ENCODE measurements at places on chromosomes 13 and 19.

DNA sequence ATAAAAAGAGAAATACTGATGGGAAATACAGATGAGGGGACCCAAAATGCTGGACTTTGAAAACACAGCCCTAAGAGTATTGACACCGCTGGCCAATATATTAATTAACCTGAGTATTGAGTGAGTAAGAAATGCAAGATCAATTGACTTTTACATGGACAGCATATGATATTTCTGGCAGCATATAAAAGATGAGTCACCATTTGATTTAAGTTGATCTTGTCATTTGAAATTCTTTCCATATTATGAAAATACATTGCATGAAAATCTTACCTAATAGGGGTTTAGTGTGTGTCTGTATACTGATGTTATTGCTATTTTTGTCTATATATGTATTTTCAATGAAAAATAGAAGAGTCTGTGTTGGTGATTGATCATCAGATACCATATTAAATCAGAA lies 619.6 kb downstream of the KCTD12 start:
- DNase-seq, result no peak

DNA sequence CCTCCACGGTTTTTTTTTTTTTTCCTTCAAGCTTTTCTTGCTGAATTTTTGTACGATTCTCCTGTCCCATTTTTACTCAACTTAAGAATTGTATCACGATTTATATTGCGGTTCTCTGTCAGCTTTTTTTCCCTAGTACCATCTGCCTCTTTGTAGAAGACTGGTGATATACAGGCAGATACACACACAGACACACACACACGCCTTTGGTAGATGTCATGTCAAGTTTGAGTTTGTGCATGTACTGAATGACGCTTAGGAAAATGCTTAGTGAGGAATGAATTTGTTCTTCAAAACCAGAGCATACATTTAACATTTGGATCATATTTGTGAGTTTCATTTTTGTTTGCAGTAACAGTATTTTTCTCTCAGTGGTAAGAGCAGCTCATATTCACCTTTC lies 82.0 kb upstream of the MBNL2 start:
- DNase-seq, result no peak

- peak; percentile 97 for DNase-seq
Observed at GRCh38 chr13:85497652-85498051, 301.6 kb downstream of the SLITRK6 start.

DNA sequence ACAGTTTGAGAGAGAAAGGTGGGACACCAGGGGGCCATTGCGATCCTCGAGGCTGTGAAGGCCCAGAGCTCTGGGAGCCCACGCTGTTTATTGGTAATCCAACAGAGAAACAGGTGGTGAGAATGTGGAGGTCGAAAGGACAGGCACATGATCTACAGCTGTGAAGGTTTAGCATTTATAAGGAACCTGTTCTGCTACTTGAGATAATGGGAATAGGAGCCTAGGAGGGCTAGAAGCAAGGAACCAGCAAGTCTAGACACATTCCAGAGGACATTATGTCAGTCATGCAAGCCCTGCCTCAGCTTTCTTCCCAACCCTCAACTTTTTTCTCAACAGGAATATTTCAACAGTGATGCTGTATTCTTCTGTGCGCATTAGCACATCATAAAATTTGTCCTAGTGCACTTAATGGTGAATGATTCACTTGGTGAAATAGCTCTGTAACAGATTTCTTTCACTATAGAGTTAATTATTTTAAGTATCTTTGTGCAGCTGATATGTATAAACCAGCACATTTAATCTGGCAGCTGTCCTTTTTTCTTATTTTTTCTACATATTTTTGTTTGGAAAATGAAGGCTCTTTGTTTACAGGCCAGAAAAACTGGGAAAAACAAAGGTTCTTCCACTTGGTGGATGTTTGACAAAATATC lies 25.4 kb downstream of the ZNF90 start:
- no peak for DNase-seq

DNA sequence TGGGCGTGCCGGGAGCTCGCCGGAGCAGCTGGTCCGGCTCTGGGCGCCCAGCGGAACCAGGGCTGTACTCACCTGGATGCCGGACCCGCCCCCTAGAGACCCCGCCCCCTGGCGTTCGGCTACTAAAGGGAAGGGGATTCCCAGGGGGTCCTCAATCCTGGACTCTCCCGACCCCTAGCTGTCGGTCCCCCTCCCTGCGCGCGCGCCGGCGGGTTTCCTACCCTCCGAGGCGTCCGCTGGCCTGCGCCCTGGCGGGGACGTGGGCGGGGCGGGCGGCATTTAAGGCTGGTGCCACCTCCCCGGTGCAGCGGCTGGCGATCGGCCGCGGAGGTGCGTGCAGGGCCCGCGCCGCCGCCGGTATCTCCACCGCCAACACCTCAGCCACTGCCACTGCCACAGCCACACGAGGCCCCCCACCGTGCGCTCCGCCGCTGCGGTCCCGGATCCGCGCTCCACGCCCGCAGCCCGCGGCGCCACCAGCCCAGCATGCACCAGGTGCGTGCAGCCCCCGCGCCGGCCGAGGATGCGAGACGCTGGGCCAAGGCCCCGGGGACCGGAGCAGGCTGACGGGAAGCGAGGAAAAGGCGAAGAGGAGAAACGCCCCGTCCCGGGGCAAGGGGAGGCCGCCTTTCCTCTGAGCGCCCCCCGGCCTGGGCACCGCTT lies at the start of gene ATP12A:
Gene ATP12A, plus strand, starts transcription at position 151 of the 663 bp plus-strand sequence. Its CDS starts 336 bp downstream, at position 487.
- DNase-seq, result no peak

DNA sequence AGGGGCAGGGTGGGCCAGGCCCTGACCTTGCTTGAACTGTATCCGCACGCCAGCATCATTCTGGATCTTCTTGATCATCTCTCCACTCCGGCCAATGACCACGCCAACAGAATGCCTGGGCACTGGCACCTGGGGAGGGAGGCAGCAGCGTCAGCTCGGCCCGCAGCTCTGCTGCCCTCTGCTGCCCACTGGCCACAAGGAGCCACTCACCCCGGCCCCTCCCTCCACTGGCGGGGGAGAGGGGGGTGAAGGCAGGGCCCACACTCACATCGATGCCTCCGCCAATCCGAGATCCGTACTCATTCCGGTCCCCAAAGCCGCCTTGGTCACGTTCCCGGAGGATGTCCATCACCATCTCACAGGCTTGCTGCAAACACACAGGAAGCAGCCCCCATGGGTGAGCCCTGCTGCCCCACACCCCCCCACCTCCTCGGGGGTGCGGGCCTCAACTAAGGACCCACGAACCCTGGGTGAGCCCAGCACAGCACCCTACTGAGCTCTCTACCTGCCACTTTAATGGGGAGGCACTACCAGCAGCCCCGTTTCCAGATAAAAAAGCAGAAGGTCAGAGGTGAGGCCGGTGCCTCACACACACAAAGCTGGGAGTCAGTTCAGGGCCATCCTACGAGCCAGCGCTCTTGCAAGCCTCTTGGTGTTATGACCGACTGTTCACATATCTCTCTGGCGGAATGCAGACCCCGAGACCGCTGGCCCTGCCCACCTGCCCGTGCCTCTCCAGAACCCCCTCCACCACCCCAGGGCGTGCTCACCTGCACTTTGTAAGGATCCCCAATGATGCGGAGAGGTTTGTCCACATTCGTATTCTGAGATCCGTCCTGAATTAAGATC lies 6.7 kb downstream of the KHSRP start:
- no peak for DNase-seq

- DNase-seq, result no peak
Observed at GRCh38 chr19:18426416-18426767, 7.2 kb downstream of the SSBP4 start.

DNA sequence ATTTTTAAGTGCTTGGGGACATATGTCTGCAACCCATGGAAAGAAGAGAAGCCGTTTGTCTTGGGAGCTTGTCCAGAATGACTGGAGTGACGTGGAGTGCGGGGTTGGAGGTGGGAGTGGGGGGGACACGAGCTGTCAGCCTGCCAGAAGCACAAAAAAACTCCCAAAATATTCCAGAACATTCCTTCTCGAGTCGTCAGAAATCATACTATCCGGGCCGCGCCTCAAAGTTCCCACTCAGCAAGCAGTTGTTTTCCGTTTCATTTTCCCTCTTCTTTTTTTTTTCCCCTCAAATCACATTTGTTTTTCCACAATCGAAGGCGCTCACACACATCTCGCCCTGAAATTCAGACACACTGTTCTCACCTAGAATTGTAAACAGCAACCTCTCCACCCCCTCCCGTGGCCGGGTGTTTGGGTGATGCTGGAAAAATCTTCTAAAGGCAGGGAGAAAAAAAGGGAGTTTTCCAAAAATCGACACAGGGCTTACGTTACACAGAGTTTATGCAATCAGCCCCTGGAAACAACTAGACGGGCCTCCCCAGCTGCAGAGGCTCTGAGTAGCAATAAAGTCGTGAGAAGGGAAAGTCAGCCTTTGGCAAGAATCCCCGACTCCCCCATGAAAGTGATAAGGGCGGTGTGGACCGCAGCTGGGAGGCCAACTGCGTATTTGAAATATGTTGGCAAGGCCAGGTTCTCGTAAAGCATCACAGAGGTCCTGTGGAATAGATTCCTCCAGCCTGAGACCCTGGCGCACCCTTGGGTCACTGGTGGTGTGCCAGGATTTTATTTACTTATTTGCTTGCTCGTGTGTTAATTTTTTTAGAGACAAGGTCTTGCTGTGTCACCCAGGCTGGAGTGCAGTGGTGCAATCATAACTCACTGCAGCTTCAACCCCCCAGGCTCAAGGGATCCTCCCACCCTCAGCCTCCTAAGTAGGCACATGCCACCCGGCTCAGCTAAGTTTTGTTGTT lies 31.2 kb upstream of the KLF2 start:
- DNase-seq, result peak; percentile 77

DNA sequence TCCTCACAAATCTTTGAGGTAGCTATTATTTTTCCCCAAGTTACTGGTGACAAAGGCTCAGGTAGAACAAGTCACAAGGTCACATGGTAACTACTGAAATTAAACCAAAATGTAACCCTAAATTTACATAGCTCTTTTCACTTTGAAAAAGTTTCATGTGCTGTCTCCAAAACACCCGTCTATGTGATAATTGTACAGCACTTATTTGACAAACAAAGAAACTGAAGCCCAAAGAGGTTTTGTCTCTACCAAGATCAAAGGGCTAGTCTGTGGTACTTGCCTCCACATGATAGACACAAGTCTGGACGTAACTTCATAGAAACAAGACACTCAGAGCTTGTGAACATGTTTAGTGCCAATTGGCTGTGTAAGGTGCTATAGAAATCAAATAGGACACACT lies 108.3 kb downstream of the SACS start:
- DNase-seq, result no peak

GRCh38 chr13:76672420-76672819 lies 213.8 kb downstream of the KCTD12 start:
- no peak for DNase-seq

- DNase-seq, result no peak
Observed at GRCh38 chr13:26949701-26950502, 189.3 kb upstream of the GPR12 start.

GRCh38 chr13:114155926-114156883 lies 22.9 kb upstream of the CFAP97D2 start:
- no peak for DNase-seq

GRCh38 chr13:50509167-50509566 lies 334.3 kb downstream of the DLEU7 start:
- DNase-seq, result no peak

- no peak for DNase-seq
Observed at GRCh38 chr13:96490496-96490989, 400.6 kb downstream of the HS6ST3 start.

DNA sequence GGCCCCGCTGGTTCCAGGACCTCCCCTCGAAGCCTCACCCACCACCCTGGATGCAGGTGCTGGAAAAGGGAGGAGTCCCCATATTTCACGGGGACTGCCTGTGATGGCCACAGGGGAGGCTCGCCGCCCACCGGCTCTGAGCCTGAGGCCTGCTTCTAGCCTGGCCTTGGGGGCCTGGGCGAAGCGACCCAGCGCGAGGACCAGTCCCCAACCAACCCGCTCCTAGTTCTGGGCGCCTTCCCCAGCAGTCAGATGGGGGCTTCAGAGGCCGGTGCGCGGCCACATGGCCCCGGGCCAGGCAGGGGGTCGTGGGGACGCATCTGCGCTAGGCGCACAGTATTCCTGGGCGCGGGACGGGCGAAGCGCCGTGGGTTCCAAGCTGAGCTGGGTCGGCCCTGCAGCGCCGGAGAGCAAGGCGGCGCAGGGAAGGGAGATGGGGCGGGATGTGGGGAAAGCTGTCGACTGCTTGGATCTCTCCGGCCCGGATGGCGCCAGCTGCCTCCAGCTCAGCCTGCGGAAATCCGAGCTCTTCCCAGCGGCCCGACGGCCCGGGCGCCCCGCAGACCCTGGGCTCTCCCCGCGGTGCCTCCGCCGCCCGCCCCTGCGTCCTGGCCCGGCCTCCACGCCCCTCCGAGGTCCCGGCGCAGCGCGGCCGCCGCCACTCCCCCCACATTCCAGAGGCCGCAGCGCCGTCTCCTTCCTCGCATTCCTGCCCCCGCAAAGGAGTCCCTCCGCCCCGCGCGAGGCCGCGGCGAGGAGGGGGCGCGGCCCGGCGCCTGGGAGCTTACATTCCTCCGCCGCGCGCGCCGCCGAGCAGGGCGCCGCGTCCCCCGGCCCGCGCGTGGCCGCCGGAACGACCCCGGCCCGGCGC lies at the start of gene WTIP:
Gene WTIP, plus strand, starts transcription at position 788 of the 871 bp plus-strand sequence. CDS start 217 bp downstream, outside the sequence.
- DNase-seq, result peak; percentile 36

GRCh38 chr13:76735641-76736040 lies 150.6 kb downstream of the KCTD12 start:
- DNase-seq, result no peak

DNA sequence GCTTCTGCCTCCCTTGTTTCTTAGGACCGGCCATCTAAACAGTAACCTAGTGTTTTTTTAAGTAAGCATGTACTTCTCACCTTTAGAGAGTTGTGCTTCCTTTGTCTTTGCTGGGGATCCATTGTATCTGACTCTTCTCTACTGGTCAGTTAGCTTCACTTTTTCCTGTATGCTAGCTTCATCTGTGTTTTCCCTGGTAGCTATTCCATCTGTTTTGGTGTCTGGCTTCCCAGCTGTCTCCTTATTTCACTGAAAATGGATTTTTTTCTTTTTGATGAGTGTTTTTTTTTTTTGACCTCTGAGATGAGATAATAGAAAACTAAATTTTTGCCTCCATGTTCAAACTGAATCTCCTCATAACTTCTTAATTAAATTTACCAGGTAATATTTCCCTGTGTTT lies 637.0 kb upstream of the SLC10A2 start:
- DNase-seq, result no peak

DNA sequence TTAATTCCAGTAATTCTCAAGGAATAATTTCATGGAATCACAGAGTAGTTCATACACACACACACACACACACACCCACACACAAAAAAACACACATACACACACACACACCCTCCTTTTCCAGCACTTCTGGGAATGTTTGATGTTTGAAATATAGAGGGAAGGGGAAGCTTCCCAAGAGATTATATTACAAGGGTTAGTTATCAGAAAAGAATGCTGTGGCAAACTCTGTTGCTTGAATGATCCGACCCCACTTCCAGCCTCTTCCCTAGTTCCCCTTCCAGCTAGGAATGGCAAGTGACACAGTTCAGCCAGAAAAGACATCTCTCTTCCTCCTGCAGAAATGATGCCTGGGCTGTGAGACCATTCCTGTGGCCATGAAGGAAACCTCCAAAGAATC lies 49.9 kb downstream of the KCTD12 start:
- no peak for DNase-seq

- no peak for DNase-seq
Observed at GRCh38 chr13:63910511-63910910, 2494.9 kb upstream of the PCDH20 start.

Measured in AG04449 (cell line).